ENCODE measurements at places on chromosomes 5 and 9.

DNA sequence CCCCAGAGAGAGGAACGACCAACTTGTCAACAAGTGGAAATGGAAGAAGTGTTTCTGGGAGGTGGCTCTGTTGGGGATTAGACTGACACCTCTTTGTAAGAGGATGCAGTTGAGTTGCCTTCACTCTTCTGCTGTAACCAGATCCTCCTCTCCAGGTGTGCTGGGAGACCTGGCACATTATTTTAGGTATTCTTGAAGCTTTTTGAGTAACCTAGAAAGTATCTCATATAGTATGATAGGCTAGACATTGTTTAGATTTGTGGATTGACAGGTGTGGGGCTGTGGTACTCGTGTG lies 21.6 kb downstream of the SNX30 start:
- no peak overlapping the region for H3K4me3 ChIP-seq
- no peak overlapping the region for H3K27ac ChIP-seq
- no peaks in the 10 kb centered on the region for H3K36me3 ChIP-seq
- H3K27me3 ChIP-seq, result no peaks in the 10 kb centered on the region

- peaks cover 47% of the 10 kb centered on the region for H3K36me3 ChIP-seq
- no peak overlapping the region for H3K27ac ChIP-seq
- no peaks in the 10 kb centered on the region for H3K4me1 ChIP-seq
- no peak for DNase-seq
These were observed 202.9 kb downstream of the AOPEP start for GRCh38 chr9:94929369-94929756.

DNA sequence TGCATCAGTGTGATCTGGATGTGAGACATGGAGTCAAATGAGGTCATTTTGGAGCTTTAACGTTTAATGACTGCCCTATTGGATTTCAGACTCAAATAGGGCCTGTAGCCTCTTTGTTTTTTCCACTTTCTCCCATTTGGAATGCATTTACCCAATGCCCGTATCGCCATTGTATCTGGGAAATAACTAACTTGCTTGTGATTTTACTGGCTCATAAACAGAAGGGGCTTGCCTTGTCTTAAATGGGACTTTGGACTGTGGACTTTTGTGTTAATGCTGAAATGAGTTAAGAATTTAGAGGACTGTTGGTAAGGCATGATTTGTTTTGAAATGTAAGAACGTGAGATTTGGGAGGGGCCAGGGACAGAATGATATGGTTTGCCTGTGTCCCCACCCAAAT lies 494.6 kb downstream of the CHSY3 start:
- no peak overlapping the region for H3K4me3 ChIP-seq
- no peak overlapping the region for H3K27ac ChIP-seq
- H3K36me3 ChIP-seq, result no peaks in the 10 kb centered on the region
- DNase-seq, result peak; percentile 32

DNA sequence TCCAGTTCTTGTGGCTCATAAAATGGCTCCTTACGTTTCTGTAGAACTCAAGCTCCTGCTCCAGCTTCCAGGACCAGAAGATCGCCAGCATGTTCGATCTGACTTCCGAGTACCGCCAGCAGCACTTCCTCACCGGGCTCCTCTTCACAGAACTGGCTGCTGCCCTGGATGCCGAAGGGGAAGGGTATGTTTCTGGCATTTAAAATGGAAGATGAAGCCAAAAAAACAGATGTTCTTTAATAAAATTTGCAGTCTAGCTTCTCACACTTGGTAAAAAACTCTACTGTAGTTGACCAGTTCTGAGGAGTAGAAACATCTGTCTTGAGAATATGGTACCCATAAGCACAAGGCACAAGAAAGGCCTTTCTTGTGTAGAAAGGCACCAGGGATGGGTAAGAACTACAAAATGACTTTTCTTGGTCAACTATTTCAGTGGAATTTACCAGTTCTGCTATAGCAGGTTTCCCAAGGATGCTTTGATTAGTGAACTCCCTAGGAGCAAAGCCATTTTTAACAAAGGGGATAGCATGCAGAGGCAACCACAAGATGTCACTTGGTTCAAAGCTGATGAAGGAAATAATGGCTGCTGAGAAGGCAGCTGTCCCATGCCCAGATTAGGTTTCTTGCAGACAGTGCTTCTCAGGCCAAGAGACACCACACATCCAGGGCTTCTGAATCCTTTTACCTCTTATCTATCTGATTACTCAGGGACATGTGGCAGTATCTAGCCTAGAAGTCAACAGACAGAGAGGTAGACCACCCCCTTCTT lies 192.4 kb downstream of the DOCK8 start:
- no peak overlapping the region for H3K4me3 ChIP-seq
- peak; percentile 6 for DNase-seq
- H3K4me1 ChIP-seq, result no peaks in the 10 kb centered on the region

- H3K27me3 ChIP-seq, result peaks cover 9% of the 10 kb centered on the region
- peaks cover 13% of the 10 kb centered on the region for H3K4me1 ChIP-seq
- H3K36me3 ChIP-seq, result no peaks in the 10 kb centered on the region
- peak within 1 kb of the TSS; percentile 59 for H3K27ac ChIP-seq
- H3K4me3 ChIP-seq, result peak within 1 kb of the TSS; percentile 60
These were observed at the start of gene DAPK1 for GRCh38 chr9:87497604-87498045. DAPK1 (plus strand) TSS chr9:87497867; CDS start chr9:87499078, 1,211 bp downstream.

GRCh38 chr9:138023394-138024124 lies 146.0 kb downstream of the CACNA1B start:
- H3K27ac ChIP-seq, result no peak overlapping the region
- no peak for DNase-seq

DNA sequence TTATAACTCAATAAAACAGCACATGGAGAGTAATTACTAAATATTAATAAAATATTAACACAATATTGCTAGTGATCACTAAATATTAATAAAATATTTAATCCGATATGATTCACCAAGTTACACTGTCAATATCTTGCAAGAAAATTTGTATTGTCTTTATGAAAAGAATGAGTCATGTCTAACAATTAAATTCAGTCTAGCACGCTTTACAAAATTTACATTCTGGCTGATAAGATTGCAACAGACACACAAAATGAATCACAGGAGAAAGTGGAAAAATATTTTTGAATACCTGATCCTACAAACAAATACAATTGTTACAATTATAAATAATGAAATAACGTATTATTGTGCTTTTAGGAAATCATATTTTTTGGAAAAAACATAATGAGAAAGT lies 567.2 kb downstream of the EFNA5 start:
- H3K4me3 ChIP-seq, result no peak overlapping the region
- no peaks in the 10 kb centered on the region for H3K4me1 ChIP-seq
- H3K27me3 ChIP-seq, result no peaks in the 10 kb centered on the region
- H3K27ac ChIP-seq, result no peak overlapping the region
